Activated CD4-positive, alpha-beta T cell treated with anti-CD3 and anti-CD28 coated beads, Interleukin-2, amount 10 ng/mL, durations not matched to agents 24 days and 14 days (primary cell): ENCODE measurements at places on chromosomes 3 and 15.

DNA sequence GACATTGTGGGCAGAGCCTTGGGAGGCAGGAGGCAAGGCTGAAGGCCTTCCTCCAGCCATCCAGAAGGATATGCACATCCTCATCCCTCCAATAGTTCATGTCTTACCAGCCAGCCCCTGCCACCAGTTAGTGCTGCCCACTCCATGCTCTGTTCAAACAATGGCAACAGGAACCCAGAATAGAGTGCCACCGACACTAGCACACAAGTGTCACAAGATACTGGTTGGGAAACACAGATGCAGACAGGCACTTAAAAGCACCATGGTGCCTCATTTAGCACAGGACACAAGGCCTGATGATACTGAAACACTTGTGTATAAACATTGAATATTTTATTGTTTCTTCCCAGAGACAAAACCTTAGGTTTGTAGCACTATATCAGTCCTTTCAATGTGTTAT lies 56.5 kb upstream of the MYO5C start:
- peaks cover 2% of the 10 kb centered on the region for H3K4me1 ChIP-seq
- H3K27me3 ChIP-seq, result no peaks in the 10 kb centered on the region
- no peak overlapping the region for H3K4me3 ChIP-seq
- H3K36me3 ChIP-seq, result peaks cover 18% of the 10 kb centered on the region

- no peaks in the 10 kb centered on the region for H3K4me1 ChIP-seq
- DNase-seq, result peak; percentile 73
- no peak overlapping the region for H3K27ac ChIP-seq
- H3K27me3 ChIP-seq, result no peaks in the 10 kb centered on the region
- no peak overlapping the region for H3K4me3 ChIP-seq
- no peaks in the 10 kb centered on the region for H3K36me3 ChIP-seq
Observed at GRCh38 chr15:20340931-20341661, 200.5 kb downstream of the GOLGA6L6 start.

GRCh38 chr3:53044371-53044710 lies 1.5 kb downstream of the SFMBT1 start:
- peaks cover 35% of the 10 kb centered on the region for H3K4me1 ChIP-seq
- DNase-seq, result no peak
- peak overlapping the region; percentile 95 for H3K4me3 ChIP-seq
- H3K27ac ChIP-seq, result peak overlapping the region; percentile 95
- H3K27me3 ChIP-seq, result no peaks in the 10 kb centered on the region

DNA sequence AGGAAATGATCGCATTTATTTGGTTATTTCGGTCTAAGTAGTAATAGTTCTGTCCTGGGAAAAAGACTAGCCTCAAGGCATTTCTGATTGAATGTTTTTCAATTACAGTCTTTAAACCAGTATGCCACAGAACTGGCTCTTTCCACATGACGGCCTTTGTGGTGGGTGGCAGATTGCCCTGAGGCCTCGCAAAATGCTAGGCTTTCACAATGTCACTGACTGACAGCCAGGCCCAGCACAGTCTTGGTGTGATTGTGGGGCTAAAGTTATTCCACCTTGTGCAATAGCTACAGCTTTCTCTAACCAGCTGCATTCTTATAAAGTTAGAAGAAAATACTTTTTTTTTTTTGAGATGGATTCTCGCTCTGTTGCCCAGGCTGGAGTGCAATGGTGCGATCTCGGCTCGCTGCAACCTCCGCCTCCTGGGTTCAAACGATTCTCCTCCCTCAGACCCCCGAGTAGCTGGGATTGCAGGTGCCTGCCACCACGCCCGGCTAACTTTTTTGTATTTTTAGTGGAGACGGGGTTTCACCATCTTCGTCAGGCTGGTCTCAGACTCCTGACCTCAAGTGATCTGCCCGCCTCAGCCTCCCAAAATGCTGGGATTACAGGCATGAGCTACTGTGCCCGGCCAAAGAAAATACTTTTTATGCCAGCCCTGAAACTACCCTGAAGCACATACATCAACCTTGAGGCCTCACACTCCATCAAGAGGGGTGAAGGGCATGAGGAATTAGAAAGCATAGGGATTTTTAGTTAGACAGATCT lies 2.5 kb upstream of the ADIPOQ start:
- H3K27me3 ChIP-seq, result peaks cover 17% of the 10 kb centered on the region
- no peak for DNase-seq
- no peaks in the 10 kb centered on the region for H3K4me1 ChIP-seq
- no peak overlapping the region for H3K4me3 ChIP-seq

GRCh38 chr3:48897460-48898376 lies 964 bp downstream of the SLC25A20 start:
- no peak for DNase-seq
- peaks cover 2% of the 10 kb centered on the region for H3K36me3 ChIP-seq
- H3K4me1 ChIP-seq, result peaks cover 31% of the 10 kb centered on the region
- peak overlapping the region; percentile 90 for H3K4me3 ChIP-seq
- H3K27me3 ChIP-seq, result no peaks in the 10 kb centered on the region
- H3K27ac ChIP-seq, result peak overlapping the region; percentile 91

DNA sequence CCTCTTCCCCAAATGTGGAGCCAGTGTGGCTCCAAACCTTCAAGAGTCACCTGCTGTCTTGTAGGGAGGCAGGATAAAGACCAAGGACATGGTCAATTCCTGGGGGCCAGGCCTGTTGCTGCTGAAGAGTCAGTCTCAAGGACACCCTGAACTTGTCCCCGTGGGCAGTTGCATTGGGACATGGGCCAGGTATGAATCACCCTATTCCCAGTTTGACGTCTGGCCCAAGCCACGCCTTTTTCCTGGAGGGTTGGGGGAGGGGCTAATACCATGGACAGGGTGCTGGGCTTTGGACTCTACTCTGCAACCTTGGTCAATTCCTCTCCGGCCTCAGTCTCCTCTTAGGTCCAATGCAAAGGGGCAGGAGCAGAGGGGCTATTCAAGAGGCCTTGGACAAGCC lies 10.4 kb downstream of the ATP2B2 start:
- no peaks in the 10 kb centered on the region for H3K4me1 ChIP-seq
- DNase-seq, result no peak
- peaks cover 4% of the 10 kb centered on the region for H3K27me3 ChIP-seq
- no peak overlapping the region for H3K27ac ChIP-seq
- no peaks in the 10 kb centered on the region for H3K36me3 ChIP-seq

DNA sequence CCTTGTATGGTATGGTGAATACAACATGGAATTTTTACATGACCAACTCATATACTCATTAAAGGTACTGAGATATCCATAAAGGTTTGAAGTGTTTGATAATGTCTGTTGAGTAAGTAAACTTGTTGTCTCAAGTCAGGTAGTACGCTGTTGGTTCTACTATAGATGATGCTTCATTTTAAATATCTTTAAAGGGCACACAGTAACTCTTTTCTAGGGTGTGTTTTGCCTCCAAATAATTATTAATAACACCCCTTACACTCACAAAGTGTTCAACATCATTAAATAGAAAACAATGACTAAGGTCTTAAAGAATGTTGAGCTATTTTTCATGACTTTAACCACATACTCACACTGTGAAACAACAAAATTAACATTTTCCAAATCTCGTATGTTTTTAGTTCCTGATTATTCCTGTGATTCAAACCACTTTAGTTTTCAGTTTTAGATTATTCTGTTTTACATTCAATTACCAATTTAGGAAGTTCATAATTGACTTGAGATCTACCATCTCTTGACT lies 220.0 kb upstream of the NANOGP8 start:
- DNase-seq, result no peak

DNA sequence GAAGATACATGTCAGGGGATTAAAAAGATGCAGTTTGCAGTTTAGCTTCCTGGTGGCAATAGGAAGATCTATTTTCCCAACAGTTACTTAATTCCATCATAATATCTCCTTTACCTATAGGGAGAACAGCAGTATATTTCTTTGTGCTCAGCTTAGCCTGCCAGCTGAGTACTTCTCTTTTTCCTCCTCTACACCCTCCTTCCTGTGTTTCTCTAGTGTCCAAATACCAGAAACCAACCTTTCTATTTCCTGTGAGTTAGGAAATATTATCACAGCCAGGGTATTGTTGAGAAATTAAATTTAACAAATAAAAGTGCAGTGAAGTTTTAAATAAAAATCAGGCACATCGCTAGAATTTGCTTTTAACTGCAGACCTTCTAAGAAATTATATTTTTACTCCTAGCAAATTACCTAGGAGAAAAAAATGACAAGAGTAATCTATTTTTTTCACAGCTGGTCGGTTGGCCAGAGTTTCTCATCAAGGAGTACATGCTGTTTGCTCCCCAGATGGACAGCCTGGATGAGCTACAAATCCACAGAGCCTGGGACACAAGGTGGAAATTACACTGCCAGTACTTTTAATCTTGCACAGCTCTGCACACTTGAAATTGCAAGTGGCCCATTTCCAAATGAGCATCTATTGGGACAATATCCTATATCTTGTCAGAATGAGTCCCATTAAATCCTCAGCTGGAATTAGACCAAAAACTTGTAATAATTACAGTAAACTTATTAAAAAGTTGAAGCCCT lies 185.2 kb upstream of the CFAP20DC start:
- H3K4me3 ChIP-seq, result peak overlapping the region; percentile 4
- peak overlapping the region; percentile 69 for H3K27ac ChIP-seq
- H3K4me1 ChIP-seq, result peaks cover 17% of the 10 kb centered on the region
- no peaks in the 10 kb centered on the region for H3K27me3 ChIP-seq
- peak; percentile 54 for DNase-seq
- H3K36me3 ChIP-seq, result peaks cover 1% of the 10 kb centered on the region

- peak overlapping the region; percentile 97 for H3K27ac ChIP-seq
- DNase-seq, result peak; percentile 81
- no peaks in the 10 kb centered on the region for H3K27me3 ChIP-seq
- H3K36me3 ChIP-seq, result peaks cover 16% of the 10 kb centered on the region
Observed at GRCh38 chr3:15064299-15064834, 748 bp downstream of the MRPS25 start.

- no peak for DNase-seq
Observed at GRCh38 chr3:36362216-36362615, 18.1 kb upstream of the STAC start.

- no peak overlapping the region for H3K4me3 ChIP-seq
- DNase-seq, result peak; percentile 95
- peaks cover 11% of the 10 kb centered on the region for H3K4me1 ChIP-seq
Observed at GRCh38 chr3:197002701-197003454, 26.7 kb downstream of the MELTF start.

DNA sequence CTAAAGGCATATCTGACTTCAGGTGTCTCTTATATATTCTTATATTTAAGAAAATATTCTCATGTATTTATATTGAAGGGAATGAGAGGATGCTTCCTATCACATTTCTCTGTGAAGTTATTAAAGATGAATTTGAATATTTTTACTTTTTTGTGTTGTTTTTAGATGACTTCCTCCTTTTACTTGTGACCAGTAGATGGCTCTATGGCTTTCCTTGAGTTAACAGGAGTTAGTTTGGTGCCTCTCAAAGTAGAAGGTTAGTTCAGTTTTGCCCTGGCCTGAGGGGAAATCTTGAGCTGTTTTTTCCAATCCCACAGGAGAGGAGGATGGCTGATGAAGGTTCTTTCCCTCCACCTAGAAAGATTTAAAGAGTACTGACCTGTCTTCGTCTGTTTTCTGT lies 80.7 kb downstream of the SQOR start:
- no peaks in the 10 kb centered on the region for H3K4me1 ChIP-seq
- H3K36me3 ChIP-seq, result no peaks in the 10 kb centered on the region
- no peak overlapping the region for H3K4me3 ChIP-seq
- no peak for DNase-seq
- H3K27ac ChIP-seq, result no peak overlapping the region

DNA sequence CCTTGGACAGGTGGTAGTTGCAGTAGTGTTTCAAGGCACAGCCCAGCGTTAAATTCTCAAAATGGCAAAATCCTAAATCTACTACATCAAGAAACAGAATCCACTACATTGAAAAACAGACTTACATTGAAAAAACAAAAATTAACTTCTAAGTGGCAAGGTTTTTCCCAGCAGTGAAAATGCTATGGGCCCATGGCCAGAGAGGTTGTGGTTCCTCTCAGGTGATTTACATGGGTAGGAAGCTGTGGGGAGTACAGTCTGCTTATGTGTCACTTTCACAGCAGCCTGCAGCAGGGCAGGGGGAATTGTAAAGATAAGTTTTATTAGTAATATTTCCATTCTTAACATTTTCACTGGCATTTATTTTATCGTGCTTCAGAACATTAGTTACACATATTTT lies 24.9 kb downstream of the TTC14 start:
- peak overlapping the region; percentile 5 for H3K27ac ChIP-seq
- no peak overlapping the region for H3K4me3 ChIP-seq
- no peaks in the 10 kb centered on the region for H3K27me3 ChIP-seq
- DNase-seq, result no peak
- peaks cover 47% of the 10 kb centered on the region for H3K36me3 ChIP-seq
- H3K4me1 ChIP-seq, result peaks cover 25% of the 10 kb centered on the region

DNA sequence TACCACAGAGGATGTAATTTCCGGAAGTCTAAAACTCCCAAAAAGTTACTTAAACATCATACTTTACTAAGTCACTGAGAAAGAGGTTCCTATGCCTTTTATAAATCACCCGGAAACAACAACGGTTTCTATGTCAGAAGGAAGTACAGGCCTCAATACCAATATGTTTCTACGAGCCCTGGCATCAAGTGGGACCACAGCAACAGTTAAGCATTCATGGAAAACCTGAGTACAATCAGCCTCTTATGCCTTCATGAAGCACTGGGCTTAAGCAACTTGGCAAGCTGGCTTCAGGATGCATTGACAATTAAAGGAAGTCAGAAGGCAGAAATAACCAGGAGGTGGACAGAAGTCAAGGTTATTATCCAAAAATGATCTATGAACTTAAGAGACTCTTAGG lies 19.1 kb upstream of the B3GNT5 start:
- H3K27ac ChIP-seq, result no peak overlapping the region
- no peak for DNase-seq
- H3K27me3 ChIP-seq, result no peaks in the 10 kb centered on the region

DNA sequence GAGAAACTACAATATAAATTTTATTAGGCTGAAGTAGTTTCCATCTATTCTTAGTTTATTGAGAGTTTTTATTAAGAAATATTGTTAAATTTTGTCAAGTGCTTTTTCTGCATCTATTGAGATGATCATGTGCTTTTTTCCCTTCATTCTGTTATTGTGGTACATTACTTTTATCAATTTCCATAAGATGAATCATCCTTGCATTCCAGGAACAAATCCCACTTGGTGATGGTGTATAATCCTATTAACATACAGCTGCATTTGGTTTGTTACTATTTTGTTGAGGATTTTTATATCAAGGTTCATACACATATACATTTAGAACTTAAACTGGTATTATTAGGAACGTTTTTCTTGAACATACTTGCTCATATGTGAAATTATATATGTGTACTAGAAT lies 199.8 kb downstream of the TBC1D5 start:
- H3K4me1 ChIP-seq, result no peaks in the 10 kb centered on the region
- no peak overlapping the region for H3K4me3 ChIP-seq
- H3K36me3 ChIP-seq, result peaks cover 5% of the 10 kb centered on the region
- DNase-seq, result no peak
- H3K27ac ChIP-seq, result no peak overlapping the region

GRCh38 chr3:138938056-138938876 lies 8.7 kb downstream of the FOXL2 start:
- no peaks in the 10 kb centered on the region for H3K36me3 ChIP-seq
- peak overlapping the region; percentile 15 for H3K27ac ChIP-seq
- peaks cover 87% of the 10 kb centered on the region for H3K27me3 ChIP-seq
- peaks cover 14% of the 10 kb centered on the region for H3K4me1 ChIP-seq
- DNase-seq, result peak; percentile 63
